ENCODE measurements at places on chromosomes 3 and 15. TPM values are rescaled to one million over a fixed set of nuclear protein-coding genes. Genes with fewer than 3 reads are reported as not detected.

DNA sequence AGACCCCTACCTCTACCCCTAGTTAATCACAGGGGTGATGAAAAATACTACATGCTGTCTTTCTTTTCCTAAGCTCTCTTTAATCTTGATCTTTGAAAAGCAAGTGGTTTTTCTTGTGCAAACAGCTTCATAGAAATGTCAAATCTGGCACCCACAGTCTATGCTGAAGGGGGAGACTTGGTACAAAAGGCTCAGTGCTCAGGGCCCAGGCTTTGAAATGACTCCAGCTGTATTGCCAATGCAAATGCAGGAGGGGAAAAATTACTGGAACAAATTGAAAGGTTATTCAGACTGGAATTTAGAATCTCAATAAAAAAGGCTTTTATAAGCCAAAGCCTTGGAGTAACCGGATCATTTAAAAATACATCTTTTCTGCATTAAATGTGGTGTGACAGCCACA, 223.9 kb downstream of the LRTM1 start:
- no peak for DNase-seq

- DNase-seq, result no peak
Measured at GRCh38 chr3:196047391-196048030, 34.4 kb downstream of the TFRC start.

DNA sequence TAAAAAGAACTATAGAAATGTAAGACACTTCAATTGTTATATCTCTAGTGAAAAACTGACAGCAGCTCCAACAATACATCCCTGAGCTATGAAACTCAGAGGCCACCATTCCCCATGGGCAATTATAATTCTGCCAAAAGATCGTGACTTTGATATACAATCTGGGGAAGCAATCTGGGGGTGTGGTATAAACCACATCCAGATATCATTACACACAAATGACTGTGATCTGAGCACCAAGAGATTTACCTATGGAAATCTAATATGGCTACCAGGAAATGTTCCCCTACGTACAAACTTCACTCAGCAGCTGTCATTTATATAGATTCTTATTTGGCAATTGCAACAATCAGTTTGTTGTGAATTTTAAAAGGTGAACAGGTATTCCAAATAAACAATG, 110.3 kb downstream of the FRMD5 start:
- no peak for DNase-seq

- peak; percentile 68 for DNase-seq
Measured at GRCh38 chr3:31980530-31981205, 394 bp downstream of the OSBPL10 start.

DNA sequence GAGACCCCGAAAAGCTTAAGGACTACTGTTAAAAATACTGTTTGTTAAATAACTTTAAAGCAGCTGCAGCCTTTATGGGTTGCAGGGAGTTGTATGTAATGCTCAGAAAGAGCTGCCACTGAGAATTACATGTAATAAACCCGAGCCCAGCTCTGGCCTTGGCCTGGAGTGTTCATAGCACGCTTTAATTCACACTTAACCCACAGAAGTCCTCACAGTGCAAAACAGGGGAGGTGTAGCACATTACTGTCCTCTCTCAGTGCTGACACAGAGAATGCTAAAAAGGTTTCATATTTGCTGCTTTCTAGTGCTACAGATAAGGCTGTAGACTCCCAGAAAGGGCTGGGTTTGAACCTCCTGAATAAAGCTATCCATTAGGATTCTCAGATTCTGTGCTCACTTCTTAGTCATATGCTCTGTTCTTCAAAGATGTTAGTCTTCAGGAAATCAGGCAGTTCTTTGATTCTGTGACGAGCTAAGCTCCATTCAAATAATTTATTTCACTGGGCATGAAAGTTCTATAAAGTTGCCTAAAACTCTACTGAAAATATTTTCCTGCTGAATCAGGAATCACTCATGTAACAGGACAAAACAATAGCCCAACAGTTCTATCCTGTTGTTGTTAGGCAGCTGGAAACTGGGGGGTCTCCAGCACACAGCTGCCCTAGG, 108.0 kb downstream of the SENP2 start:
- no peak for DNase-seq

The SLC9C1 gene
- total RNA-seq, result not detected
